ENCODE measurements at places on chromosomes 12 and 14.

DNA sequence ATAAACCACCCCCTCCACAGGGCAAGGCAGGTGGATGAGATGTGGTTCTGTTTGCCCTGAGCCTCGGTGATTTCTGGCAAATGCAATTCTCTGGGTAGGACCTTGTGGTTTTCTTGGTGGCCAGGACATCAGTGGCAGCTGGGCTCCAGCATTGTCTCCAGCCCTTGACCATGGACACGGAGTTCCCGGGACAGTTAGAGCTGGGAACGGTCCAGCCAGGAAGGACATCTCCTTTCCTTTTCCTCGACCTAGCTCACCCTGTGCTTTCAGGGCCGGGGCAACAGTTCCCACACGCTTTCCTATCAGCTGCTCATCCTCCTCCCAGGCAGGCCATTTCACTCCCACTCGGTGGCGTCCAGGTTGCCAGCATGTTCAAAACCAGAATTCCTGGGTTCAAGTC, 9.2 kb downstream of the SERPINA4 start:
- no peak for DNase-seq

GRCh38 chr14:61099216-61099835, 118.3 kb downstream of the SLC38A6 start:
- no peak for DNase-seq

GRCh38 chr14:69049675-69050074, 70.6 kb upstream of the ACTN1 start:
- no peak for DNase-seq

GRCh38 chr14:24734917-24735500, 101.0 kb upstream of the GZMB start:
- peak; percentile 92 for DNase-seq
